ENCODE measurements at places on chromosomes 12 and 14. TPM values are rescaled to one million over a fixed set of nuclear protein-coding genes. Genes with fewer than 3 reads are reported as not detected.

The NRXN3 gene
- total RNA-seq: 0.22 TPM

The DIO2 gene
- 29.6 TPM for total RNA-seq

The CLEC2A gene
- not detected for total RNA-seq

The DYRK2 gene
- 35.6 TPM for total RNA-seq

Measured in placental pericyte (primary cell).